GM13977 (cell line): ENCODE measurements at places on chromosomes 6 and 20.

DNA sequence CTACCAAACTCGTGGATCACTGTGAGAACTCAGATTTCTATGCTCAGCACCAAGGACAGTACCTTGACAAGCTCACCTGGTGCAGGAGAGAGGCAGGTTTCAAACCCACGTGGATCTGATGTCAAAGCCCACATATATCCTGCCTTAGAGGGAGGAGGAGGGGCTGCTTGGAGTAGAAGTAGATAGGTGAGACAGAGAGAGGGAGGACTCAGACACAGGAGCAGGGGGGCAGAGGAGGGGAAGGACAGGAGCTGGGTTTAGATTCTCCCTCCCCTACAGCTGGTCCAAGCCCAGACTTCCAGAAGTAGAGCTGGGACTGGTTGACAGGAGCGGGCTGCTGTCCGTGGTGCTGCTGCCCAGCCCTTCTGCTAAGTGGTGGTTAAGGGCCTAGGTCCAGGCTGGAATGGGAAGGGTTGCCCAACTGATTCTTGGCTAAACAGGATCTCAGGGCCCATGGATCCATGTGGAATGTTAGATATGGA lies 77.5 kb downstream of the CDH22 start:
- DNase-seq, result no peak

GRCh38 chr20:37822141-37822601 lies 80.8 kb upstream of the VSTM2L start:
- no peak for DNase-seq

DNA sequence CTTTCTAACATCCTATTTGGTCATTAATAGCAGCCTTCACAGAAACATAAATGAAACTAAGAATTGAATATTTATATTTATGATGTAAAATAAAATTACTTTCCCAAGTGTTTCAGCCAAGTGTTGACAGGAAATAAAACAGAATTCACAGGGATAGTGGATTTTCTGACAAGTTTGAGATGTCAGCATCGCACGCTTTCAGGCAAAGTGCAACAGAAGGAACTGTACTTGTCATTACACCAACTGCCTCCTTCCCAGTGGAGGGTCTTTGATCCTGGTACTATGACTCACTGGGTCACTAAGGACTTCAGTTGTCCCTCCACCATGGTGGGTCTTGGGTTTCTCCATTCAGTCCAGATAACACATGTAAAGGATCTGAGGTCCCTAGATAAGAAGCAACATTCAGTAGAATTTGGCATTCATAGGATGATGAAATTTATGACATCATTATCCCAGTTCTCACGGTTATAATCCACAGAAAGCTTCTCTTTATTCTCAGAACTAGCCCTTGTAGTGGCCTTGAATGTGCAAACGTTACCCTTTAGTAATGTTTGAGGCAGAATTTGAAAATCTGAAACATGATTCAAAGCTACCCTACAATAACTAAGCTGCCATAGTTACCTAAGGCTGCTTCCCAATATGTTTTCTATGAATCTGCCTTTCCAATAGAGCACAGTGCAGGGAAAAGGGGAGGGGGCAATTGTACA lies 3.8 kb upstream of the TNFAIP3 start:
- DNase-seq, result no peak

GRCh38 chr6:90103056-90103800 lies 193.4 kb downstream of the BACH2 start:
- no peak for DNase-seq

- DNase-seq, result peak; percentile 17
Measured at GRCh38 chr20:6768228-6769140, 998 bp downstream of the BMP2 start.

GRCh38 chr20:52993076-52993475 lies 20.9 kb downstream of the TSHZ2 start:
- no peak for DNase-seq

DNA sequence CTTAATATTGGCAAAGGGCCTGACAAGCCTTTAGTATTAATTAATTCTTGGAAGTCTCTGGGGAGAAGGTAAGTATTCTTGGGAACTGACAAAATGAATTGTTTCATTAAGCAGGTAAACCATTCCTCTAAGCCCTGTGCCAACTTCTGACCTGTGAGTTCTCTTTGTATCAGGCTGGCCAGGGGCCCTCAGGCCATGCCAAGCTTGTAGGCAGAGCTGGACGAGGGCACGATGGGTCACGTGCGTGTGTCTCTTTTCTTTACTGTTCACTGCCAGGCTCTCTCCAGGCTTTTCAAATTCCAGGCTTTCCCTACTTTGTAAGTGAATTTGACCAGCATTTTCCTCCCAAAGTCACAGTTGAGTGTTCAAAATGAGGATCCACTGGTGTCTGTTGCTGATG lies 112.4 kb downstream of the NRN1 start:
- DNase-seq, result no peak

DNA sequence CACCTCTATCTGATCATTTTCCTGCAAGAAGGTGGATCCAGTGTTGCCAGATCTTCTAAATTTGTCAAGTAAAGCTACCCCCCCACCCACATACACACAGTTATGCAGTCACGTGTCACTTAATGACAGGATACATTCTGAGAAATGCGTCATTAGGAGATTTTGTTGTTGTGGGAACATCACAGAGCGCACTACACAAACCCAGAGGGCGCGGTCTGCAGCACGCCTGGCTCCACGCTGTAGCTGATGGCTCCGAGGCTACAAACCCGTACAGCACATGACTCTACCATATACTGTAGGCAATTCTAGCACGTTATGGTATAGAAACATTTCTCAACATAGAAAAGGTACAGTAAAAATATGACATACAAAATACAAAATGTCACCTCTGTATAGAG lies 126.9 kb downstream of the SYCP2 start:
- no peak for DNase-seq

DNA sequence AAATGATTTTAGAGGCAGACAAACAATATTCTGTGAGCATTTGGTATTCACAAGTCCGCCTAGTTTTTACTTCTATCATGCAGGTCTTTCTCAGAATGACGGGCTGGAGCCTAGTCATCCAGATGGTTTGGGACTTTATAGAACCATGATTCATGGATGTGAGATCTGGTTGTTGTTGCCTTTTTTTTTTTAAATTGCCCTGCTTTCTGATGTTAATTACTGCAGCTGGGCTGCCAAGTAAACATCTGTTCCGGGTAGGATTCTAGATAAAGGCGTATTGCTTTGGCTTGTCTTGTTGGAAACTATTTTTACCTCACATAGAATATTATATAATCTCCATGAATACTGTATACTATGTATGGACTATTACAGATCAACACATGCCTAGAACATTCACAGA lies 58.1 kb downstream of the RNF217 start:
- DNase-seq, result no peak

DNA sequence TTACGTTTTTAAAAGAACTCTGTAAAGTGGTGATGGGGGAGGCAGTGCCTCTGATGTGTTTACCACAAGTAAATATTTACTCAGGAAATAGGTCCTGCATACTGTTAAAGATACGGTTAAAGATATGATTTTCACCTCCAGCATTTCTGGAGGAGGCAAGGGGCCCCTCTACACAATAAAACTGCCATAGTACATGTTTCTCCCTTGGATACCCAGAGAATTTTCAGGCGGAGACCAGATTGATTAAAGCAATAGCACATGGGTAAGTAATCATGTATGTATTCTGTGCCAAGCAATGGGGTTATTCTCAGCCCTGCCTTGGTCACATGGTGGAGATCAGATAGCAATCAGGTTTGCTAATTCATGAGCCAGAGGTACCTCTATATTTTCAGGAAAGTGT lies 9.6 kb downstream of the RIPOR2 start:
- DNase-seq, result no peak

DNA sequence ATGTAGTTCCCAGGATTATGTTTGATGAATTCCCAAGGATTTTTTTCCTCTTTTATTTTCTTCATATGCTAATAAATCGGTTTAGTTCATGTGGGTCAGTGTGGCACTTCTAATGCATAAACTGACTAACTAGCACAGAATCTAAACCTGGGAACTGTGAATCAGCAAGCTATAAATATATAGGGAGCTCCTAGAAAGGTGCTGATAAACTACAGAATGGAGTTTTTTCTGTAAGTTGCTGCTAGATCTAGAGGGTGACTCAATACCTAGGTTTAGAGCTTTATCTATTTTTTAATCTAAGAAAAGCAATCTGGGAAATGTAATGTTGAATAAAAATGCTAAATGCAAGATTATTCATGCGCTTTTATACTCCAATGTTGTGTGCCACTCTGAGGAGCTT lies 118.8 kb upstream of the PTCHD4 start:
- DNase-seq, result no peak

- no peak for DNase-seq
Measured at GRCh38 chr6:110357298-110357663, 868 bp downstream of the METTL24 start.

DNA sequence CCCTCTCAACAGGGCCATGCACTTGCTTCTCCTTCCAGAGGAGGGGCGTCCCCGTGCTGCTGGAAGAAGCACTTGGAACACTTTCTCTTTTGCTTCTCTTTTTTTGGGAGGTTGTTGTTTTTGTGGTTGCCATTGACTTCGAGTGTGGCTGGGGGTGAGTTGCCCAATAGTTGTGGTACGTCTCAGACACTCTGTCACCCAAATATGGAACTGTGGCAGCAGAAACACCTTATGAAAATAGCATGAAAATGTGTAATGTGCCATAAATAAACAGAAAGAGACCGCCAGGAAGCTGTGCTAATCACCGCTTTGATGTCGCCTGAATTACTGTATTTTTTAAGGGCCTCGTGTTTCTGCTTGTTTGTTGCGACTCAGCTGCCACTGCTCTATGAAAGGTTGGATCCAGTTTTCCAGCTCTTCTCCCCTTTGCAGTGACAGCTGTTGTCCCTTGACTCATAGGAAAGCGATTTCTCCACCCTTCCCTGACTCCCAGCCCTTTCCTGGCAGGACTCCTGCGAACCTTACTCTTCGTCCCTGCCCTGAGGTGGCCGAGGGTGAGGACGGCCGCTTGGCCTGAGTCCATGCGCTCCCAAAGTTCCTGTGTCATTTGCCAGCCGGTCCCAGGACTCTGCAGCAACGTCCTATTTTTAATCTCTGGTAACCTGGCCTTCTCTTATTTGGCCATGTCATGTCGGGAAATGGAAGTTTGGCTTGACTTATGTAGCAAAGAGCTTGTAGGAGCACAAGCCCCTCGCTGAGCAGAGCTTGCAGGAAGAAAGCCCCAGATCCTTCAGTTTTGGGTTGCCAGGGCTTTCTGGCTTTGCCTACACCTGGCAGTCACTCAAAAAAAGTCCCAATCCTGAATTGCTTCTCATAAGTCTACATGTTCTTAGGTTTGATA lies 694.6 kb downstream of the QKI start:
- DNase-seq, result no peak

GRCh38 chr6:88760091-88760490 lies 203.3 kb downstream of the RNGTT start:
- DNase-seq, result no peak

- no peak for DNase-seq
Measured at GRCh38 chr20:43844778-43845614, 69.7 kb upstream of the TOX2 start.

DNA sequence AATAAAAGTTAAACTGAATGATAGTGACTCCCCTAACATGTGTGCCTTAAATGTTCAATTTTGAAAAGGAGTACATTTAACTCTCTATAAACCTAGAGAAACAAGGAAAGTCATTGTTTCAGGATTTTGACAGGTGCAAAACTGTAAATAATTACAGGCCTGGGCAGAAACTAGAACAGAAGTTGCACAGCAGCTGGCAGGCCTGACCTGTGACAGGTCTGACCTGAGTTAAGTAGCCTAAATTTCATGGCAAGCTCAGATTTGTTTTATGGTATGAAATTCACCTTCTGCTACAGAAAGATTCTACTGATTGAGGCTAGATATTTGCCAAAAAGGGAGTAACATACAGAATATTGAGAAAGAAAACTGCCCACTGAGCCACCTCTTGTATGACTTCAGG lies 166.1 kb downstream of the CDKAL1 start:
- no peak for DNase-seq

DNA sequence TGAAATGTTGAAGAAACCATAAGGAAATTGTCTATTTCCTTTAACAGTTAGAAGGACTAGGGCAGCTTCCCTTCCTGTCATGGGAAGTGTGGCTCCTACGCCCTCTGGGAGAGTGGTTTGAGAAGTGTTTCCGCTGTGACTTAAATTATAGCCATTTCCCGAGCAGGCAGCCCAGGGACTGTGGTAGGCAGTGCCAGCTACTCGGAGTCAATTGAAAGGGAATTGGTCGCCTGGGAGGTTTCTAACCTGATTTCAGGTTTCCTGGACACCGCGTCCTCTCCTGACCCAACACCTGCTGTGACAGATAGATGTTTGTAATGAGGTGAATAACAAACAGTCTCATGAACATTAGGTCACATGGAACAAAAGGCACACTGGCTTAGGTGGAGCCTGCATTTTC lies 256.1 kb upstream of the PLCB4 start:
- no peak for DNase-seq

- DNase-seq, result peak; percentile 19
Measured at GRCh38 chr6:71496018-71496721, 207.6 kb downstream of the OGFRL1 start.

GRCh38 chr20:7189231-7189630 lies 421.7 kb downstream of the BMP2 start:
- DNase-seq, result no peak

DNA sequence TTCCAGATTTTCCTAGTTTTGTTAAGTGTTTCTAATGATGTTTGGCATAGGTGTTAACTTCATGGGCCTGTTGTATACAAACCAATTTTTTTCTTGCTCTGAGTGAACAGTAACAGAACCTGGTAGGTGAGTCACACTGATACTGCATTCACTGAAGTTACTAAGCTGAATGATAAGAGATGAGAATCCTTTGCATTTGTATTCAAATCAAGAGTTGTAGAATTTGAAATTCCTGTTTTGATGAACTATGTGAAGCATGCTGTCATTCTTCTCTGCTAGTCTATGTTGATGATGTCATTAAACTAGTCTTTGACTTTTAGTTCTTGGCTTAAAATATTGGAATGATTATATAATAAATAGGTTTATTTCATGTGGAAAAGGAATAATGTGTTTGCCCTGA lies 37.9 kb downstream of the PTPRA start:
- no peak for DNase-seq

DNA sequence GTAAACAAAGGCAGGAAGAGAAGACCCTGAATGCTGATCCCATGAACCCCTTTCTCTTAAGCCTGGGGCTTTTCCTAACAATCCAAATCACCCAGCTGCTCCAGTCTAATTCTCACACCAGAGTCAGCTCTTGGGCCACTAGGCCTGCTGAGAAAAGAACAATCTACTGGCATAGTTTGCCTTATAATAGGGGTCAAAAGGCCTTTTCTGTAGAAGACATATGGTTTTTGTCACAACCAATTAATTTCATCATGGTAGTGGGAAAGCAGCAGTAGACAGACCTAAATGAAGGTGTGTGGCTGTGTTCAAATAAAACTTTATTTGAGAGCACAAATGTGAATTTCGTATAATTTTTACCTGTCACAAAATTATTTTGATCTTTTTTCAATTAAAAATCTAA lies 994.7 kb upstream of the EPHA7 start:
- no peak for DNase-seq

DNA sequence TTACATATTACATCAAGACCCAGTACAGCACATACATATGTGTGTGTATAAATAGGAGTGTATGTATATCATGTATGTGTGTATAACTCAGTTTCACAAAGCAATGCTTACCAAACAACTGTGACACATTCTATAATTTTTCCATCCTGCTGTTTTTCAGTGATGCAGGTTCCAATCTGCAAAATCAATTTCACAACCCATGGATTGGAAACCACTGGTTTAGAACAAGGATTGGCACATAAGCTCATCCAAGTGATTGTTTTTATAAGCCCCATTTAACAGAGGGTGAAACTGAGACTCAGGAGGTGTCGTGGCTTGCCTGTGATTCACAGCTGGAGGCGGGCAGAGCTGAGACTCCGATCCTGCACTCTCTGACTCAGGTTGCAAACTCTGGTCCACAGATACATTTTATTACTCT lies 158.2 kb downstream of the ZMYND8 start:
- DNase-seq, result peak; percentile 63
